ENCODE measurements at places on chromosomes 7 and 10.
A peak's percentile ranks its signal among the peaks of the same experiment; 100 is the strongest.

DNA sequence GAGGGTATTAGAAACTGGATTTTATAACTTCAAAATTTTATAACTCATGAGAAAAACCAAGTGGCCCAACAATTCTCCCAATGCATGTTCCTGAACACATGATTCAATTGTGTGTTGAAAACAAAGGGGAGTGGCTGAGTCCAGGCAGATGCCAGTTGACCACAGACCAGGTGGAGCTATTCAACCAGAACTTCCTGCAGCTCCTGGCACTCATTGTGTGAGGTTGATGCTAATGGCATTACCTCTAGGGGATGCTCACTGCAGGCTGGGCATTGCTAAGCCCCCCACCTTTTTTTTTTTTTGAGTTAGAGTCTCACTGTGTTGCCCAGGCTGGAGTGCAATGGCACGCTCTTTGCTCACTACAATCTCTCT lies 20.3 kb downstream of the MYOF start:
- no peak for DNase-seq

GRCh38 chr10:47408606-47409005 lies 24.5 kb upstream of the ZNF488 start:
- no peak for DNase-seq

DNA sequence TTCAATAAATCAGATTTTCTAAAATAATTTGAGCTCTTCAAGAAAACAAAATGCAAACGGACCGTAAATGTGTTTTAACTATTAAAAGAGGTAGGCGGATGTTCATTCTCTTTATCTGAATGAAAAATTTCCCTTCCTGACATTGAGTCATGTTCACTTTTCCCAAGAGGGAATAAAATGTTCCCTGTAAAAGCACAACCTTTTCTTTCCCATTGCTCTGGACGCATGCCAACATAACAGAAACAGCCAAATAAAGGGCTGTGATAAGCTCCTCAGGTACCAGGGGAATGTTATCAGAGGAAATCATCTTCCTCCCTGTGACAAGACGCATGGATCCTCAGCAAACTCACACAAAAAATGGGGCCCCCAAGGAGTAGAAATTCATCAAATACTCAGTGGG lies 251.8 kb downstream of the MTERF1 start:
- no peak for DNase-seq

DNA sequence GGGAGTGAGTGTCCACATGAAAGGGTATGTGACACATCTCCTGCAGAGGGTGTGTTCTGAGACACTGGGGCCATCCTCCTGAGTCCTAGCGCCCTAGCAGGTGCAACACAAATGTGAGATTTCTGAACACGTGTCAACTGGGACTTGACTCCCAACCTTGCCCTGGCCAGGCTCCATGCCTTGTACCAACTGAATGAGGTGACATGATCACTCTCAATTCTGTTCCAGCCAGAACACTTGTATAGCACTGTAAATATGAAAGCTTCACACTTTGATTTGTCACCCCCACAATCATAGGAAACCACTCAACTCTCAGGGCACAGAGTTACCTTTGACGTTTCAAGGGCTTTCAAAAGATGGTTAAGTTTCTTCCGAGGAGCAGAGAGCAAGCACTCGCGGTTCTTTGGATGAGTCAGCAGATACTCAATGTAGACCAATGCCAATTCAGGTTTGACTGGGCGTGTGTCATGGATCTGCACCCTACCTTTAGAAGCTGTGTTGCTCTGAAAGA lies 48.6 kb downstream of the NCAPG2 start:
- peak; percentile 47 for DNase-seq

DNA sequence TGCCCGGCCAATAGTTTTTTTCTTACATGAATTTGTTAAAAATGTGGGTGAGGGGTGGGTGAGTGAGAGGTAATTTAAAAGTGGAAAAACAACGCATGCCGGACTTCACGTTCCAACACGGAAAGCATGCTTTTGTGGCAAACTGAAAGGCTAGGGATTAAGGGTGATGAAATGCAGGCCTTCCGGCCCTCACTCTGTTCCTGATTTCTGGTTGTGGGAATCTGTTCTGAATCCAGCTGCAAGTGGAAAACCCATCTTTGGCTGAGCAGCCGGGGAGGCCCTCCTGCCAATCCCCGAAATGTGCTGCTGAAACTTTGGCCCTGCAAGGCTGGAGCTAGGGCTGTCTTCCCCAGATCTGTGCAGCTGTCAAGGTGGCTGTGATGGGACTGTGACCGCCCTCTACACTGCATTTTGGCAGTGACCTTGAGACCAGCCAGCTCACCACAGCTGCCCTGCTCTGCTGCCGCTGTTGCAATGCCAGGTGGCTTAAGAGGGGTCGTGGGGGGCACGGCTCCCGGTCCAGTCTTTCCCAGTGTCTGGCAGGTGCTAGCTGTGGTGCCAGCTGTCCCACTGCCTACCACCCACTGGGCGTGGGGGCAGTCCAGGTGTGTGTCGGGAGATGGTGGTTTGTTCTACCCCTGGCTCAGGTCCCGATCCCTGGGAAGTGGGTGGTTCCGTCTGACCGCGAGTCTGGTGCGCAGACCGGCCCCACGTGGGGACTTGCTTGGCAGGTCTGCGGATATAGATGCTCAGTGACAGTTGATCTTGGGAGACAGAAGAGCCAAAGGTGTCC lies 39.0 kb downstream of the TET1 start:
- no peak for DNase-seq

- no peak for DNase-seq
These were observed 70.8 kb upstream of the UNC5B start for GRCh38 chr10:71141528-71141927.

GRCh38 chr7:51706851-51707250 lies 390.2 kb upstream of the COBL start:
- DNase-seq = no peak

- no peak for DNase-seq
These were observed 1.2 kb downstream of the USP6NL start for GRCh38 chr10:11610166-11610825.

DNA sequence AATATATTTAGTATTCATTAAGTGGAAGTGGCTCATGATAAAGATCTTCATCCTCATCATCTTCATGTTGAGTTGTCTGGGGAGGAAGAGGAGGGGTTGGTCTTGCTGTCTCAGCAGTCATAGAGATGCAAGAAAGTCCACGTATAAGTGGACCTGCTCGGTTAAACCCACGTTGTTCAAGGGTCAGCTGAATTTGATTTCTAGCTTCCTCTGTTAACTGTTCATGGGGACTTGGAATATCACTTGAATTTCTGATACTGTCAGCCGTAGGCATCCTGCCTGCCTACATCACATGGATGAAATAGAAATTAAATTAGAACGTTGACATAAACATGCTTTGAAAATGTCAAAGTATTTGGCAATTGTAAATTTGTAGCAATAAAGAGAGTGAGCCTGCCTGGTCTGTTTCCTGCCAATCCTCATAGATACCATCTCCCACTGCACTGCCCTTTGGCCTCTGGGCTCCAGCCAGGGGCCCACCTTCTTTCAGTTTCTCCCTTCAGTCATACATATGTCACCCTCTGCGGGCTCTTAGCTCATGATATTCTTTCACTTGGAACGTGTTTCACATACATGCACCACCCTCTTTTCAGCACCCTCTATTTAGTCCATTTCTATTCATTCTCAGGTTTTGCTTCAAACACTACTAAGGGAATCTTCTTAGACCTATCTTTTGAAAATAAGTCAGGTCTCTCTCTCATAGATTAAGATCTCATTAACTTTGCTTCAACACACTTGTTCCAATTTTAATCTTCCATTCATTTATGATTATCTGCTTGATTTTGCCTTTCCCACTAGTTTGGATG lies 376.3 kb downstream of the IPMK start:
- no peak for DNase-seq

DNA sequence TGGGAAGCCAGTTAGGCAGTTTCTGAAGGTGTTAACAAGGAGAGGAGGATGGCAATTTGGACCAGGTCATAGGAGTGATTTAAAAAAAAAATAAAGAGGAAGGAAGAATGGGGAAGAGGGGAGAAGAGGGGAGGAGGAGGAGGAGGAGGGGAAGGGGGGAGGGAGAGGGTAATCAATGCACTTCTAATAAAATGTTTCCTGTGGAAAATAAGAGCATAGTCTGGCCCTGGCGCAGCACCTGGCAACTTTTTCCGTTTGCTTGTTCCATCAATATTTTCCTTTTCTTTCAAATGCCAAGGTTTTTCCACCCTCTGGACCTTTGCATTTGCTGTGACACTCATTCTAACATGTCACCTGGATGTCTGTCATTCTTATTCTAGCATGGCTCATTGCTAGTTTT lies 308.2 kb downstream of the PPP1R3A start:
- DNase-seq = no peak

DNA sequence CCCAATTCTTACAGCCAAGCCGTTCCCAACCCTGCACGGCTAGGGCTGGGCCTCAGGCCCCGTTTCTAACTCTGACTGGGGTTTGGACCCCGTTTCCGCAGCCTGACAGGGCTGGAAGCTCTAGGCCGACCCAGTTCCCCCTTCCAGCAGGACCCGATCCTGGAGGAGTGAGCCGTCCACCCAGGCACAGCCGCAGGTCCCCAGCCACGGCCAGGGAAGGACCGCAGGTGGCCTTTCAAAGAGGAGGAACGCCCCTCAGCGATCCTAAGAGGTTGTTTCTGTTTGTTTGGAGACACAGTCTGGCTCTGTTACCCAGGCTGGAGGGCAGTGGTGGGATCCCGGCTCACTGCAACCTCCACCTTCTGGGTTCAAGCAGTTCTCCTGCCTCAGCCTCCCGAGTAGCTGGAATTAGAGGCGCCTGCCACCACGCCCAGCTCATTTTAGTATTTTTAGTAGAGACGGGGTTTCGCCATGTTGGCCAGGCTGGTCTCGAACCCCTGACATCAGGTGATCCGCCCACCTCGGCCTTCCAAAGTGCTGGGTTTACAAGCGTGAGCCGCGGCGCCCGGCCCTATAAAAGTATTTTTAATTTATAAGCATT lies 778 bp upstream of the GET4 start:
- DNase-seq = no peak

DNA sequence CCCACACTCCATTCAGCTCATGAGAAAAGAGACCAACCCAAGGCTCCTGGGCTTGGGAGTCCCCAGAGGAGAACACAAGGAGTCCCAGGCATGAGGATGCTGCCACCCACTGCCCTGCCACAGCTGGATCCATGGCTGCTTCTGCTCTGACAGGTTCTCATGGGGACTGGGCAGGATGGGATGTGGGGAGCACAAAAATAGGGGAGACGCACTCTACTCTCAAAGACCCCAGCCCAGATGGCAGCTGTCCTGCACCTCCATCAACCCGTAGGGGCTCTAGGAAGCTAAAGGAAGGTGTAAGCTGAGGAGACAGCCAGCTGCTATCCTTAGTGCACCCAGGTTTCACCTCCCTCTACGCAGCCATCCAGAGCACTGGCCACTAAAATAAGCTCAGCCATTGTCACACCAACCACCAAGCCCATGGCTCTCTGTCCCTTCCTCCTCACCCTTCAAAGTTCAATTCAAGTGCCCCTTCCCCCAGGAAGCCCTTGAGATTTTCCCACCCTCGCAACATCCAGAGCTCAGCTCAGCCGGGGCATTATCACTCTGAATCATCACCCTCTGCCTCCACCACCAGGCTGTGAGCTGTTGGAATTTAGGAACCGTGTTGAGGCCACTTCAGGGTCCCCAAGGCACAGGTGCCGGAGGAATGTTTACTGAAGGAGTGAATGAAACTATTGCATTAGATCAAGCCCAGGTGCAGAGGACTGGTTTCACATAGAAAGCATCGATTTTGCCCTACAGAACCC lies 142.1 kb downstream of the GRID1 start:
- no peak for DNase-seq

All from activated CD4-positive, CD25-positive, alpha-beta regulatory T cell treated with anti-CD3 and anti-CD28 coated beads, Interleukin-2, amount 50 U/mL, for 16 hours (primary cell).